Activated CD4-positive, alpha-beta T cell treated with anti-CD3 and anti-CD28 coated beads for 4 hours (primary cell): ENCODE measurements at places on chromosomes 2 and 18.
A peak's percentile ranks its signal among the peaks of the same experiment; 100 is the strongest.

DNA sequence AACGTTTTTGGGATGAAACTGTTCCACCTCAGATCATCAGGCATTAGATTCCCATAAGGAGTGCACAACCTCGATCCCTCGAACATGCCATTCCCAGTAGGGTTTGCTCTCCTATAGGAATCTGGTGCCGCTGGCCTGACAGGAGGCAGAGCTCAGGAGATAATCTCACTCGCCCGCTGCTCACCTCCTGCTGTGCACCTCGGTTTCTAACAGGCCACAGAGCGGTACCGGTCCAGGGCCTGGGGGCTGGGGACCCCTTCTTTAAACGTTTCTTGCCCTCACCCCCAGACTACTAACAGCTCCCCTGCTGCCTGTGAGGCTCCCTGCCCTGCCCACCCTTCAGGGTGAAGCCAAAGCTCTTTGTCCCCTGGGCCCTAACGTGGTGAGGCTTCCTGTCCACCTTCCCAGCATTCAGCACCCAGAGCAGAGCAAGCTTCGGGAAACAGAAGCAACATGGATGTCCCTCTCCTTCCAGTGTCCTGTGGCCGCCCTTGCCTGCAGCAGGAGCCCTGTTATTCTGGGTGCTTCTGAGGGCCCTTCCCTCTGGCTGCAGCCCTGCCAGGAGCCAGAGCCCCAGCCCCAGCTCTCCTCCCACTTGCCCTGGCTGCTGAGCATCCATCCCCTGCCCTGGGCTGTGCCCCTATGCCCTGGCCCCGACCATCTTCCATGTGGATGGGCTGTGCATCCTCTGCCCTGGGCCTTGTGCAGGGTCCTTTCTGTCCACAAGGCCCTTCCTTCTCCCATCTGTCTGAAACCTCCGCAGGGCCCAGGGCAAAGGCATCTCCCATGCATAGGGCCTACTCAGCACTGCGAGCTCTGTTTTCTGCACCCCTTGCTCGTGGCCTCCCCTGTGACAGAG is 140.1 kb downstream of the MBP start:
- DNase-seq: no peak

DNA sequence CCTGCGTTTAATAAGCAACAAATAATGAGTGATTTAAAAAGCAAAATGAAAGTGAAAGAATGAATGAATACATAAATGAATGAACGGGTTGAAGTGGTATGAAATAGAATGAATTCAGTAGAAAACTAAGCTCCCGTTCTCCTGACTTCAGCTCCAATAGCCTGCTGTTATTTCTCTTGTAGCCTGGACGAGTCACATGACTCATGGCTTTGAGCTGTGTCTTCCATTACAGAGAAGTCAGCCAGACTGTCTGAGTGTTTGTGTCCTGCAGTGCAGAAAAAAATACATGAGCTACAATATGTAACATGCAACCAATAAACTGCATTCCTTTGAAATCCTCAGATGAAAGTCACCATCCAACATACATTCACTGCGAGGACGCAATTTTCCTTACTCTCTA is 21.2 kb downstream of the SCG2 start:
- no peak for DNase-seq

- DNase-seq: peak; percentile 11
These were observed 23.6 kb downstream of the FZD5 start for GRCh38 chr2:207746131-207746530.

DNA sequence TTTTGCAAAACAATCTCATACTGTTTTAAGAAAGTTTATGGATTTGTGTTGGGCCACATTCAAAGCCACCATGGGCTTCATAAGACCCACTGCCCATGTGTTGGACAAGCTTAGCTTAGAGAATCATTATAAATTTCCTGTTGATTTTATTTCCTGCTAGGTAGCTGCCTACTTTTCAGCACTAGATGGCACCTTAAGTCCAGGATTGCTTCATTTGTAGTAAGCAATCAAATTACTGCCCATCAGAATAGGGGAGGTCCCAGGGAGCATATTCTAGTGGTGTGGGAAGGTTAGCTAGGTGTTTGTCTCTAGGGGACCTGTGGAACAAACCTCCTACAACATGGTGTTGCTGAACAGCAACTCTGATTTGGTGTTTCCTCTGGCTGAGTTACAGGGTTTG is 11.0 kb upstream of the DCDC2C start:
- no peak for DNase-seq

- no peak for DNase-seq
These were observed 41.9 kb upstream of the EPB41L3 start for GRCh38 chr18:5585653-5586052.

GRCh38 chr2:118791483-118791882 is 56.0 kb downstream of the EN1 start:
- no peak for DNase-seq

DNA sequence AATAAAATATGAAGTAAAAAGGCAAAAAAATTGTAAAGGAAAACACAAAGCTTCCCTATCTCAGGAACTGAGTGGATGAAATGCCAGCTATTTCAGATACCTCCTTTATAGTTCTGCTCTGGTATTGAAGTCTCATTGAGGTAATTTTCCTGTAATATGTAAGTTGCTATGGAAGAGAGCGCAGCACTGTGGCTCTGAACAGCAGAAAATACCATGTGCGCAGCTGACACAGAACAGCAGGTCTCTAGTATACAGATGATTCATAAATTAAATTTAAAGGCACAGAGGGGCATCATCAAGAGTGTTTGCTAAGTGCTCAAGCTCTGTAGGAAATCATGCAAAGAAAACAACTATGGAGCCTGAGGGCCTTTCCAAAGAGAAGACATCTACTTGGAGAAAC is 315.3 kb upstream of the CDH7 start:
- DNase-seq: no peak

GRCh38 chr2:3661149-3661660 is 3.2 kb downstream of the ALLC start:
- no peak for DNase-seq

DNA sequence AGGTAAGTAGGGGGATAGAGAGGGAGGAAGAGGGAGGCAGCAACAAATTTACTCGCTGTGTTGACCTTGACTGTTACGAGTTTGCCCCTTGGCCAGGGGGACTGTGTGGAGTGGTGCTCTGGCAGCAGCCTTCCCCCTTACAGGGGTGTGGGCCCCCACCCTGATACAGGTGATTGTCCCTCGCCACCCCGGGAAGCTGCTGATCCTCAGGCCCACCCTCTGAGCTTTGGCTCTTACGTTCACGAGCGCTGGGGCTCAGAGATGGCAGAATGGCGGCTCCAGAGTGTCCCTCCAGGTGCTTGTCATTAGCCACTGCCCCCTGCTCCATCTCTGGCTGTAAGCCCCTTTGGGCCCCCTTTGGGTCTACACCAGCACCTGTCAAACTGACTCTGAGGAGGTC is 88.6 kb downstream of the GLI2 start:
- DNase-seq: no peak

DNA sequence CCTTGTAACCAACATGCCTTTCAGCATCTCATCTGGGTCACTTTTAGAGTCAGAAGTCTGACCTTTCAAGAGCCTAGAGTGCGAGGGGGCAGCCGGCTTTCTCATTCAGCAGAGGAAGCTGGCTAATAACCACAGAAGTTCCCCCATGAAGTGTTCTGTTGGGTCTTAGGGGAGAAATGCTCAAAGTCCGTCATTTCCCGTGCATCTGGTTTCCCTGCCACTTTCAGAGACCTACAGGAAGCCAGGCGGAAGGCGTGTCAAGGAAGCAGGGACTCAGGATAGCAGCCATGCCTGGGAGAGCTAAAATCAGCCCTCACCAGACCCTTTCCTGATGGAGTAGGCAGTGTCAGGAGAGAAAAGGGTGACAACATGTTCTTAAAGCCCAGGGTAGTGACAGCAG is 301.8 kb upstream of the ID2 start:
- no peak for DNase-seq

DNA sequence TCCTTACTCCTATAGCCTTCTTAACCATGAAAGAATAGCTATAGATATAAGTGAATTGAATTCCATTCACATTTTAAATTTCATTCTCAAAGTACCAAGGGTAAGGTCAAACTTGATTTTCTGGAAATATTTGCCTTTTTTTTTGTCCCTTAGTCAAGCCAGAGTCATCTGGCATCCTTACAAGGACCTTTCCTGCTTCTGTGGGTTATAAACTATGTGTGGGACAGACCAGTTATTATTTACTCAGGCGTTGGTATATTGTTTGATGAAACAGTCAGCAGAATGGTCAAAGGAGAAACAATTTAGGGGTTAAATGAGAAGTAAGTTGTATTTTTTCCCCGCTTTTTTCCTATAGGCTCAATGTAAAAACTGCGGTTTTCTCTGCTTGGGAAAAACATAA is 1103.2 kb upstream of the ZEB2 start:
- no peak for DNase-seq

DNA sequence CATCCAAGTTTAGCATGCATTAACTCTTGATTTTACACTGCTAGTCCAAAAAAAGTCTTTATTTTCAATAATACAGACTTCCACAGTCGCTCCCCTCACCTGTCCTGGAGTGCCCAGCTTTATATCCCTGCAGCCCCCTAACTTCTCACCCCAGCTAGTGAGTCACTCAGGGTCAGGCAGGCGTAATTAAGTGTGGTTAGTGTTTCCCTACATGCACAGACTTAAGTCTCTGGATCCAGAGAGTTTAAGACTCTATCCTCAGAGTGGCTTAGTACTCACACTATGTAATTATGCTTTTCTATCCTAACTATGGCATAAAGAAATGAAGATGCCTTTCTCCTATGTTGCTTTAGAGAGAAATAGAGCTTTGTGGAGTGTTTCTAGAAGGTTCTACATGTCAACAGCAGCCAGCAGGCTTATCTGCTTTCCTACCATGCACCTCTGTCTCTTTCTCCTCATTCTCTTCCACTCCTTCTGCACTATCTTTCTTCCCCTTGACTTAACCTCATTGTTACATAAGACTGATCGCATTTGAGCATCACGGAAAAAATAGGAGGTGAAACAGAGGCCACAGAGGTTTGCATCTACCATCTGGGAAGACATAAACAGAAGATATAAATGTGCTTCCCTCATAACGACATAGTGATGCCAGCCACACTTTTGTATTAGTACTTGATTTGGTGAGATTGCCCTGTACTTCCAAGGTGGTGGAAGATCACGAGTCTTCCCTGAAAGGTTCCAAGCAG is 34.4 kb upstream of the PMAIP1 start:
- no peak for DNase-seq

GRCh38 chr2:197168705-197169104 is 141.9 kb downstream of the ANKRD44 start:
- DNase-seq: peak; percentile 69

DNA sequence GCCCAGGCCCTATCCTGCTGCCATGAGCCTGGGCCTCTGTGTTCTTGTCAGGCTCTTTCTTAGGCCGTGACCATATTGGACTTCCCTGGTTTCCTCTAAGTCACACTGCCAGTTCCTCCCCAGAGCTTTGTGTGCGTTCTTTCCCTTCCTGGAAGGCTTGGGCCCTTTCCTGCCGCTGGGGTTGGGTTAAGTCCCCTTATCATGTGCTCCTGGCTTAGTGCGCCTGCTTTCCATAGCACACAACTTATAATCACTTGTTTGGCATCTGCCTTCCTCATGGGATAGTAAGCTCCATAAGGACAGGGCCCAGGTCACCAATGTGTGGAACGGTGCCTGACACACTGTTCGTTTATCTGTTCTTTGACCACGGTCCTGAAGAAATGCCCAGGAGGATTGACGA is 31.3 kb downstream of the NIFK start:
- DNase-seq: no peak

DNA sequence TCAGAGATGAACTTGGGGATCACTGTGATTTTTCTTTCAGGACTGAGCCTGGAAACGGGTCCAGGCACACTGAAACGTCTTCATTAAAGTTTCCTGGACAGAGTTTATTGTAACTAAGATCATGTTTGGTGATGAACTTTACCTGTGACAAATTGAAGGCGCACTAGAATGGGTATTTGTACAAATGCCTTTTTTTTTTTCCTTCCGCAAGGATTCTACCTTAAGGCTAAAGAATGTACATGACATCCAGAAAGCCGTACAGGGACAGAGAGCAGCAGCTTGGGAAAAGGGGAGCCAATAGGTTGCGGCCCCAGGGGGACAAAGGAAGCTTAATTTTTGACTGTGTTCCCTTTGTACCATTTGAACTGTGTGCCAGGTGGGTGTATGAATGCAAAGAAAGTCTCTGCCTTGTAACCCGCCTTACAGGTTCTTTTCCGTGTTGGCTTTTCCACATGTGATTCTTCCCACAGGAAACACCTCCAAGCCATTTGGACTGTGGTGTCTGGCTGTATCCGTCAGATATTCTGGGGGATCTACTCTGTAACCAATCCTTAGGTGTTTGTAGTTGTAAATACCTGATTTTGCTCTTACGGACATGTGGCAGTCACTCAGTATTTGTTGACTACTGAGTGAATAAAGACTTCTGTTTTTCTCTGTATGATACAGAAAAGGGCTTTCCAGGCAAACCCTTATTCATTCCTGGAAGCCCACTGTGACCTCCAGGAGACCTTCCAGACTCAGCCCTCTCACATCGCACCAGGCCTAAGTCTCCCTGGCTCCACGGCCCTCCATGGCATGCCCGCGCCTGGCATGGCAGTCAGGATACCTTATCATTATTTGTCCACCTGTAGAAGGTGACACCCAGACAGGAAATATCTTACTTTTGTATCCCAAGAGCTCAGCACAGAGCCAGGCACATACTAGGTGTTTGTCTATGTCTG is 1.1 kb downstream of the LRRFIP1 start:
- DNase-seq: no peak

DNA sequence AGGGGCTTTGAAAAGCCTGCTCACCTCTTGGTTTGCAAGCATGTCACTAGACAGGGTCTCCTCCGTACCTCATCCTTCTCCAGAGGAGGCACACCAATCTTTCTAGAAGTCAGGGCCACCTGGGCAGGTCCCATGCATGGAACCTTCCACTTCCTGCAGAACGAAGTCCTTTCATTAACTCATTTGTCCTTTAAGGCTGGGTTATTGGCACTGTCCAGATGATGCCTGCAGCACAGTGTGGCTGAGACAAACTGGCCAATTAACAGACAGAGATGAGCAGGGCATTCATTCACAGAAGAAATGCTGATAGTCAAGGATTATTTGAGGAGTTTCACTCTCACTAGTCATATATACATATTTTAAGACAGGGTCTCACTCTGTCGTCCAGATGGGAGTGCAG is 245.3 kb downstream of the TFCP2L1 start:
- no peak for DNase-seq

GRCh38 chr18:75253784-75254183 is 43.2 kb downstream of the TSHZ1 start:
- no peak for DNase-seq

GRCh38 chr2:7405861-7406715 is 488.9 kb downstream of the RNF144A start:
- DNase-seq: no peak

- no peak for DNase-seq
These were observed 182.0 kb downstream of the TCF4 start for GRCh38 chr18:55405893-55406406.

GRCh38 chr2:172693529-172694455 is 41.9 kb upstream of the RAPGEF4 start:
- no peak for DNase-seq

DNA sequence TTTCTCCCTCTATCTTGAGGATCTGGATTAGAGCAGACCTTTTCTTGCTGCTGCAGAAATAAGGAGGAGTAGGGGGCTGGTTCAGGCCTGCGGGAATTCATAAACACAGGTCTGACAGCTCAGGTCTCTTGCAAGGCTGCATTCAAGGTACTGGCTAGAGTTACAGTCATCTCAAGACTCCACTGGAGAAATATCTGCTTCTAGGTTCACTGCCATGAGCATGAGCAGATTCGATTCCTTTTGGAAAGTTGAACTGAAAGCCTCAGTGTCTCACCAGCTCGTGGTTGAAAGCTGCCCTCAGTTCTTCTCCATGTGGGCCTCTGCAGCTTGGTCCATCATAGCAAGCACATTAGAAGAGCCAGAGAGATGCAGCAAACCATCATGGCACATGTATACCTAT is 124.4 kb upstream of the SETBP1 start:
- no peak for DNase-seq
